ENCODE measurements at places on chromosomes 7 and 10. TPM values are rescaled to one million over a fixed set of nuclear protein-coding genes. Genes with fewer than 3 reads are reported as not detected.

- no peaks in the 10 kb centered on the region for H3K27me3 ChIP-seq
- H3K4me3 ChIP-seq = no peak overlapping the region
- no peaks in the 10 kb centered on the region for H3K4me1 ChIP-seq
- no peak for DNase-seq
Observed at GRCh38 chr7:72539702-72540101, 127.6 kb upstream of the CALN1 start.

DNA sequence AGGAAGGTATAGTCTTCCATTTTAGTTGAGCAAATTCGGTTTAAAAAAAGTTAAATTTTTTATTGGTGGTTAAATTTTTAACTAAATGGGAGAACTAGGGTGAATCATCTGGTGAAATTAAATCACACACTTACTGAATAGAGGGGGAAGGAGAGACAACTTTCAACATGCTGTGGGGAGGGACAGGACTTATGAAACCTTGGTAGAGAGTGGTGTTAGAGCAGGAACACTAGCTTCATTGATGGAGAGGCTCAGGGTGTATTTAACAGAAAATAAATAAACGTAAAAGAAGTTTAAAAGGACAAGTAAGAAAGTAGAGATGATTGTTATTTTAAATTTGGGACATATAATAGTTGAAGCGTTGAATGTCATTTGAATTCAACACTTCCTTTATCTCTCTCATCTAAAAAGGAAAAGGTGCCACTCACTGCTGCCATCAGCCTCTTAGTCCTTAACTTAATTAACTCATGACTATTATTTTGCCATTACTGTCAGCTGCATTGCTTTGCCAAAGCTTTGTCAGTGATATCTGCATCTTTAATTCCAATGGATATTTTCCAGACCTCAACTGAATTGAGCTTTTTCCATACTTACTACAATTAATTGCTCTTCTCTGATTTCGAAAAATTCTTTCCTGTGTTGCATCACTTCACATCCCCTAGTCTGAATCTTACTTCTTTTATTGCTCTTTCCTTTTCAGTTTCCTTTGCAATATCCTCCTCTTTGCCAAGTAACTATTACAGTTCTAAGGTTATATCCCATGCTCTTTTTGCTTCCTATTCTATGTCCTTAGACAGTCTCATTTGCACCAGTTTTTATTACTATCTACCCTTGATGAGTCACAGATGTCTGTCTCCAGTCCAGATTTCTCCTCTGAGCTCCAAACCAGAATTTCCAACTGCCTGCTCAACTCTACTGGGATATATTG, 71.7 kb downstream of the GNAT3 start:
- H3K36me3 ChIP-seq = no peaks in the 10 kb centered on the region
- no peak overlapping the region for H3K4me3 ChIP-seq
- H3K27me3 ChIP-seq = no peaks in the 10 kb centered on the region
- no peak overlapping the region for H3K27ac ChIP-seq
- DNase-seq = no peak
- no peaks in the 10 kb centered on the region for H3K4me1 ChIP-seq

GRCh38 chr10:84965468-84965867, 637.1 kb downstream of the CCSER2 start:
- H3K4me3 ChIP-seq = no peak overlapping the region
- DNase-seq = no peak
- no peaks in the 10 kb centered on the region for H3K36me3 ChIP-seq
- H3K27ac ChIP-seq = no peak overlapping the region
- no peaks in the 10 kb centered on the region for H3K27me3 ChIP-seq

GRCh38 chr7:20214921-20215669, 2.1 kb downstream of the MACC1 start:
- peak overlapping the region; percentile 82 for H3K27ac ChIP-seq
- H3K36me3 ChIP-seq = no peaks in the 10 kb centered on the region
- H3K27me3 ChIP-seq = no peaks in the 10 kb centered on the region

CAMK1D gene
- 4.4 TPM for total RNA-seq

DNA sequence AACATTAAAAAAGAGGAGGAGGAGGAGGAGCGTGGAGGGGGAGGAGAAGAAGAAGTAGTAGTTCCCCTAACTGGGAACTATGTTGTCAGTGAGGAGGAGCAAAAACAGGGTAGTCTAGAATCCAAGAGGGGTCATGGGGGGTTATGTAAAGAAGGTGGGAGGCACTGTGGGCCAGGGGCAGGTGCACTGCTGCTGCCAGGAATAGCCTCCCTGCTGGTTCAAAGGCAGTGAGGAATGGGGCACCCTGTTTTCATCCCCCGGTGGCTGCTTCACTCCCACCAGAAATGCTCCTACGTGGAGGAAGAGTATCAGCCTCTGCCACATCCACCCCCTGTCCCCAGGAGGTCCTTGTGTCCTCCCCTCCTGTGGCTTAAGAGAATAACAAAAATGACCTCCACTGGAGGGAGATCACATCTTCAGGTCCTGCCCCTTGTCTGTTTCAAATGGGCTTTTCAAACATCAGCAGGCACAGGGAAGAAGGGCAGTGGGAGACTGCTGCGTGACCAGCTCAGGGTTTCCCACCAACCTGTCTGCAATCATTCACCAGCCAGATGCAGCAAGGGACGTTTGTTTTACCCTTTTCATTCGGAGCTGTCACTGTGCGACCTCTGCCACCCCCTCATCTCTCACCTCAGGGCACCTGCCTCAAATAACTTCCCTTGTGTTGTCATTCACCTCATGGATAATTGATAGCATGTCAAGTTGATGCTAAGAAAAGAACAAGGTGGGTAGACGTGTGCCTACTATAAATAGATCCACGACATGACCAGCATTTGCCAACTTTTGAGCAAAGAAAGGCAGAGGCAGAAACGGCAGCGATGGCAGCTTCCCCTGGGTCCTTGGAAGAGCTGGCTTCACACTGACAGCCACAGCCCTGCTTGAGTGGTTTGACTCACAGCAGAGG, 92.6 kb downstream of the DGKI start:
- H3K36me3 ChIP-seq = no peaks in the 10 kb centered on the region
- H3K27me3 ChIP-seq = no peaks in the 10 kb centered on the region
- H3K4me1 ChIP-seq = no peaks in the 10 kb centered on the region
- DNase-seq = no peak
